Midbrain (tissue), 1 donor: ENCODE measurements at places on chromosomes 12 and 14.

- no peak for DNase-seq
These were observed 97.6 kb downstream of the FGD4 start for GRCh38 chr12:32496946-32497345.

GRCh38 chr12:91852634-91853033 lies 293.0 kb downstream of the BTG1 start:
- no peak for DNase-seq

- peak; percentile 16 for DNase-seq
These were observed 31.7 kb downstream of the ANO2 start for GRCh38 chr12:5913387-5913786.

DNA sequence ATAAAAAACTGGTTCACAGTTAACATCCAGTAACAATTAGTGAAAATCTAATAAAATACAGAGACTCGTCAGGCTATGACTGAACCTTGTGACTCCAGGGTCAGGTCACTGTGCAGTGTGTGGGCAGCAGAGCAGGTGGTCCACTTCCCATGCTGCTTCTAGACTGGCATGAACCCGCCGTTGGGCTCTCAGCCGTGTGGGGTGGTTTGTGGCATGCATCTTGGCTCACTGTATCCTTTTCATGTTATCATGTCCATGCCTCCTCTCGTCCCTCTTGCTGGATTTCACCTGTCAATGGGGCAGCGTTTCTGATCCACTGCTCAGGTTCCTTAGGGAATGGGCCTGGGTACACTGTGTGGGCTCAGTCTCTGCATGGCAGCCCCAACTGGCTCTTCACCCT lies 57.3 kb downstream of the EP400 start:
- DNase-seq = no peak

- DNase-seq = no peak
These were observed 457.1 kb downstream of the GLT1D1 start for GRCh38 chr12:129310346-129310745.

DNA sequence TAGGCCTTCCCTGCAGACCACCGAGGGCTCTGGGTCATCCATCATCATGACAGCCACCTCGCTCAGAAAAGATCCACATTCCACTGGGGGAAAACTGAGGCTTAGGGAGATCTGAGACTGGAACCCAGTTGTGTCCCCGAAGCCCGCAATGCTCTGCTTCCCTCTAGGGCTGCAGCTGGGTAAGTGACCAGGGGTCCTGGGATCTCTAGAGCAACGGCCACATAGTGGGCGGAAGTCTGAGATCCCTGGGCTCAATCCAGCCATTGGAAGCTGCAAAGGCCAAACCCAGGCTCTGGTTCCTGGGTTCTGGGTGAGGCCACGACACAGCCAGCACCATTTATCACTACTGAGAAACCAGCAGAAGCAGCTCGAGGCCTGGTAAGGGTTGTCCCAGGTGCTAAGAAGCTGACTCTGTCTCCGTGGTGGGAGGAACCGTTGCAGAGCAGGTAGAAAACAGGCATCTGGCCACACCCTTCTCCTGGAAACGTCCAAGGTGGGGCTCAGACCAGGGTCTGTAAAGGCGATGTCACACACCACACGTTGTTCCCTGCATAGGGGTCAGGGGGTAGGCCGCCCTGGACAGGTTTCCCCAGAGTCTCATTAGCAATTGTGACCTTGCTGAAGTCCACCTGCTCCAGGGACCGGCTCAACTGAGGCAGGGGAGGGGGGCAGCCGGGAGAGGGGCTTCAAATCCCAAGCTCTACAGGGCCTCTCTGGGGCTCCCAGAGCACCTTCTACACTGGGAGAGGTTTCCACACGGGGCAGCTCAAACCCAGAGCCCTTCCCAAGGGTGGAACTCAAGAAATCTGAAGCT lies 38.6 kb downstream of the BCL11B start:
- no peak for DNase-seq

GRCh38 chr12:6326316-6327228 lies 15.3 kb downstream of the TNFRSF1A start:
- no peak for DNase-seq

DNA sequence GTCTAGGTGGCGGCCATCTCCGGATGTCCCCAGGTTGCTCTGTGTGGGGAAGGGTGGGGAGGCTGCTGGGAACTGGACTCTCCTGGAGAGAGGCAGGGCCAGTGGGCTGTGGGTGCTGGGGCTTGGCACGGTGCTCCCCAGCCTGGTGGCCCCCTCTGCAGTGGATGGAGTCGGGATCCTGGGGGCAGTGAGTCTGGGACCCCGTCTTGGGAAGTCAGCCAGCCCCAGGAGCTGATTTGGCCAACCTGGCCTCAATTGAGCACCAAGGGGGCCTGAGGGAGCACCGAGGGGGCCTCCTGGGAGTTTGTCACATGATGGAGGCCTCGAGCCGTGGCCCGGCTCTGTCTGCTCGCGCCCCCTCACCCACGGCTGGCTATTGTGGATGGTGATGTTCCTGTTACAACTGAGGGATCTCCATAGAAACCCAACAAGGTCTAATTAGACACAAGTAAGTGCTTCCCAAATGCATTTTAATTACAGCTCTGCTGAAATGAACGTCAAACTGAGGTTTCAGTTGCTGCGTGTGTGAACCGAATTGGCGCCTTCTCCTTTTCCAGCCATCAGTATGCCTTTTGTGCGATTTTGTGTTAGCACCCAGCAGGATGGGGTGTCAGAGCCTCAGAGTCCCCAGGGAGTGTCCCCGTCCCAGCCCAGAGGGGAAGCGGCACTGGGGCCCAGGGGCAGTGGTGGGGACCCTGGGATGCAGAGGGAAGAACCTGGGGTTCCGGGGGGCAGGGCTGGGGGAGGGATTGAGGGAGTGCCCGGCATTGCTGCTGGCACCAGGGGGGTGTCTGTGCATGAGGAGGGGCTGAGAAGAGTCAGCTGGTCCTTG lies 71.8 kb downstream of the KIF26A start:
- DNase-seq = no peak
